Hindlimb muscle (tissue), 1 donor: ENCODE measurements at places on chromosomes 5 and 9. TPM values are rescaled to one million over a fixed set of nuclear protein-coding genes. Genes with fewer than 3 reads are reported as not detected.
A peak's percentile ranks its signal among the peaks of the same experiment; 100 is the strongest.

DNA sequence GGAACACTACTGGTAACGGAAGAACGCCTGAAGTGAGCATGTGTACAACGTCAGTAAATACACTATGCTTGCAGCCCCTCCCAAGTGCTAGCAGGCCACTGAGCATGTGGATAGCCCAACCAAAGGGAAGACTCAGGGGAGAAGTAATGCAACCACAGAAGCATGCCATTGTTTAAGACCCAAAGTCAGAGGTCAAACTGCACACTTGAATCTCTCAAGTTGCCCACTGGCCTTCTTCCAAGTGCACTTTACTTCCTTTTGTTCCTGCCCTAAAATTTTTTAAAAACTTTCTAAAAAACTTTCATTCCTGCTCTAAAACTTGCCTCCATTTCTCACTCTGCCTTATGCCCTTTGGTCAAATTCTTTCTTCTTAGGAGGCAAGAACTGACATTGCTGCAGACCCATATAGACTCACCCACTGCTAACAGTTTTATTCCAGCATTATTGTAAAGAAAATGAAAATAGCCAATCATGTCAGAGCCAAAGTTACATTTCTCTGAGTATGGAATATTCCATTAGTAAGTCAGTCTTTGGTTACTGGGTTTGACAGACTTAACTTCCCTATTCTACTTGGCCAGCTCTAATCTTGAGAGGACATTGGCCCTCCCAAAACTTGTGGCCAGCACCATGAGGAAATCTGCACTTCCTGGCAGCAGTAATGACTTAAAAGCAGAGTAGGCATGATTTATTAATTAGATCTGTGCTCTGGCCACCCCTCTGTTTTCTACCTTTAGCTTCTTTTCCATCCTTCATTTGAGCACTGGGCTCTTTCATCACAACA, 76.9 kb downstream of the TSSK1B start:
- DNase-seq: no peak

GRCh38 chr5:43469671-43470391, 13.8 kb downstream of the TMEM267 start:
- DNase-seq: no peak

DNA sequence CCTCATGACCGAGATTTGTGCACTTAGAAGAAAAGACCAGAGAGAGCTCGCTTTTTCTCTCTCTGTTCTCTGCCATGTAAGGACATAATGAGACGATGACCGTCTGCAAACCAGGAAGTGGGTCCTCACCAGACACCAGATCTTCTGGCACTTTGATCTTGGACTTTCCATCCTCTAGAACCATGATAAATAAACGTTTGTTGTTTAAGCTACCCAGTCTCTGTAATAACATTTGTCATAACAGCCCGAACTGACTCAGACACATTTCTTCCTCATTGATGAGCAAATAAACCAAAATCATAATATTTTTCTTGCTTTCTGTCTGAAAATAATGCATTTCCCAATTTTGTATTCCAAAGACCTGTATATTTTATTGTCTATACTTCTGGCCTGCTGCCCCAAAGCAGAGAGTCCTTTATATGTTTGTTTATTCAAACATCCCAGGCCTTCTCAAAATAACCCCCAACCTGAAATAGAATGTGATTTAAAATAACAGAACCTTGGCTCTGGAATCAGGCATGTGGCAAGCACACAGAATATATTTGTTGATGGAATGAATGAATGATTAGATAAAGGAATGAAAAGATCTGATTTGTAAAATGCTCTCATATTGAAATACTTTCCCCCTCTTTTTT, 396.5 kb downstream of the ADGRV1 start:
- DNase-seq: no peak

DNA sequence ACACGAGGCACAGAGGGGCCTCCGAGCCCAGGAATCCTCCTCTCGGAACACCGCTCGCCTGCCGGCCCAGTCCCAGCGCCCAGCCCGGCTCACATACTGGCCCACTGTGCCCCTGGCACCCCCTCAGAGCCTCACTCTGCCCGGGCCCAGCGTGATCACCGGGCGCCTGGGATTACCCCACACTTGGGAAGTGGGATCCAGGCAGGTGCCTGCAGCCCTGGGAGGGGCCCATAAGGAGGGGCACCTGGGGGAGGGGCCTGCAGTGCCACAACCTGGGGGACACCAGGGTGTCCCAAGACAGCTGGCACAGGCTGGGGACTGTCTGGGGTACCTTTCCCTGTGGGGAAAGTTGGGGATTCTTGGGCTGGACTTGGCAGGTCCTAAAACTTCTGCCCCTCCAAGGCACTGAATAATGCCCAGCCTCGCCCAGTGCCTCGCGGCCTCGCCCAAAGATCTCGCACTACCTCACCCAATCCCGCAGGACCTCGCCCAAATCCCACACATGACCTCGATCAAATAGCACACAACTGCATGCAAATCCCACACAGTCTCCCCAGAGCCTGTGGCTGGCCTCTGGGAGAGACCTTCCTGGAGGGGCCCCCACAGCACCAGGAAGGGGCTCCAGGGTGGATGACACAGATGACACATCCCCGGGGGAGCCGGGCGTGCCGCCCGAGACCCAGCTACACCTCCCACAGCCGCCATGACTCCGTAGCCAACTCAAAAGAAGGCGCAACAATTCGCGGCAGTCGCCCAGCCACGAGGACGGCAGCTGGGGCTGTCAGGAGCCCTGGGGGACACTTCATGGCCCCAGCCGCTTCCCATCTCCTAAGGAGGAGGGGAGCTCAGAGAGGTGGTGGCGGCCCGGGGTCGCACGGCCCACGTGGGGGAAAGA, 13.7 kb downstream of the NOTCH1 start:
- no peak for DNase-seq

DNA sequence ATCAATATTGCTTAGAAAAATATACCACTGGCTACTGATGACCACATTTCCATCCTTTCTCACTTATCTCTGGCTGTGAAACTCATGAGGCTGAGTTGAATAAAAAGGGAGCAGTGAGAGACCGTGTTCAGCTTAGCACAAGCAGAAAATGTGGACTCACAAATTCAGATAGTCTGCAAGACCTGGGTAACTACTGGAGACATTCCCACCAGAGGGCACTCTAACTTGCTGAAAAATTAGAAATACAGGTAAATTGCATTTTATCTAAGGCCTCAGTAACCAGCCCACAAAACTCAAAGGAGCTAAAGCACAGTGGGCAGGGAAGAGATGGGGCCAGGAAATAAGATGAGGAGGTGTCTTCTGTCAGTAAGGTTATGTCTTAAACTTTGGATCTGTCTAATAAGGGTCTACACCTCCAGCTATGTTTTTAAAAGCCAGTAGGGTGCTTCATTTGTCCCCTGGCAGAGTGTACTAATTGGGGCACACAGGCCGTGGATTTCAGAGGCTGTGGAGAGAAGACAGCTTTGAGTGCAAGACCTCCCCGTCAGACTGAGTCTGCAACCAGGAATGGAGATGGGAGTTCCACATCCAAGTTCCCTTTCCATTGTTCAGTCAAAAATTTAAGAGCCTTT, 8.7 kb upstream of the NDUFB6 start:
- peak; percentile 24 for DNase-seq

DNA sequence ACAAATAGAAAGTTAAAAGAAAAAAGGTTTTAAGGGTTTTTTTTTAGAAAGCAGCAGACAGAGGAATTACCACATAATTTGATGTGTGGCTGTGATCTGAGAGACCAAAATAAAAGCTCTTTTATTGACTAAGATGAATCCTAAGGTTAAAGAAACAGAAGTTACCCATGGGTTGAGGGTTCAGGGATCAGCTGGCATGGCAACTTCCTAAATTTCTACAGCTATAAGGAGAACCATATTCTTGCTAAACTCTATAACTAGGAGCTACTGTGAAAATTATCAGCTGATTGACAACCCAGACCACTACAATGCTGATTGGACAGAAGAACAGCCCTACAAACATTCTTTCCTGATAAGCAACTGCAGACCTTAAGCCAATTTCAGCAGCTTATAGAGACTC, 40.2 kb downstream of the TMEM215 start:
- DNase-seq: no peak

DNA sequence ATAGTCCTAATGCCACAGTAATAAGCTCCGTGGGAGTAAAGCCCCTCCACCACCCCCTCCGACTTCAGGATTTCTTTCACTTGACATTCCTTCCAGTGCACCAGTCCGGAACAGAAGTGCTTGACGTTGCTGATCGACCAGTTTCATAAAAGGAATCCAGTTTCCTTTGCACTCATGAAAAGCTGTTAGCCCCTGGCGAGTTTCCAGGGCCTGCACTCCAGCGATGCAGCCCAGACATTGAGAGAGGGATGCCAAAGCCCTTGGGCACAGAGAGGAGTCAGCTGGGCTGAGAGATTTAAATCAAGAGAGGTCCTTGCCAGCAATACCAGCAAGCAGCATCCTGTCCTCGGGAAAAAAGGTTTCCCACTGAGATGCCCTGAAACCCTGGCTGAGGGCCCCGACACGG, 170.1 kb downstream of the GABBR2 start:
- peak; percentile 11 for DNase-seq

- no peak for DNase-seq
Measured at GRCh38 chr9:36759141-36759540, 186.4 kb downstream of the MELK start.

DNA sequence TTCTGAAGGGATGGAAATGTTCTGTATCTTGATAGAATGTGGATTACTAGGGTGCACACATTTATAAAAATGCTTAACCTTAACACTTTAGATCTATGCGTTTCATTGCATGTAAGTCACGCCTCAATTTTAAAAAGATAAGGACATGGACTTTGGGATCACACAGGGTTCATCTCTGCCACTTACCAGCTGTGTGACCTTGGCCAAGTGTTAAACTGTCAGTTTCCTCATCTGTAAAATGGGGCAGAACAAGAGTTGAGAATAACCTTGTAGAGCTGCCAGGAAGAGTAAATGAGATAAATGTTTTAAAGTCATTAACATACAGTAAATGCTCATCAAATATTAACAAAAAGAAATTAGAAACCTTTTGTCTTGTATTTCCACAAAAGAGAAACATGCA, 53.5 kb downstream of the NR6A1 start:
- no peak for DNase-seq

DNA sequence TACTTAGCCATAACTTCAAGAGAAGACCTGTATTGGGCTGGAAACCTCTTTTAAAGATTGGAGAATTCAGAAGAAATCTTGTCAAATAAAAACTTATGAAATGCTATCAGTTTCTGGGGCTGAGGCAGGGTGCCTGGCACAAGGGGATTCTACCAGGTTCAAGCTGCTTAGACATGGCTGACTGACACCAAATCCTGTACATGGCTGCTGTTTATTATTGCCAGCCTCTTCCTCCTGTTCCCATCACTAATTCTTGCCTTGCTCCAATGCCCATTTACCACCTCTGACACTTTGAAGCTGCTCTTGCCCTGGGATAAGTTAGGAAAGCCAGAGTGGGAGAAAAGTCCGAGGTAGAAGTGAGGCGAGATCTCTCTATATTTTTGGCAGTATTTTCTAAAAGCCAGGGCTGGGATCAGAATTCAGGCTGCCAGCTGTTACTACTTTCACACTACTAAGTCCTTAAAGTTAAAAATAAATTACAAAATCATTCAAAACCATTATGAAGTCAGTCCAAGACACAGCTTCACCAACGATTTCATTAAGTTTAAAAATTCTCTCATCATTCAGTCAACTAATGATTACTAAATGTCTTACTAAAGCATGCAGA, 66.3 kb upstream of the TNFAIP8 start:
- DNase-seq: no peak

GRCh38 chr9:113548221-113549041, 84.9 kb downstream of the RGS3 start:
- no peak for DNase-seq

DNA sequence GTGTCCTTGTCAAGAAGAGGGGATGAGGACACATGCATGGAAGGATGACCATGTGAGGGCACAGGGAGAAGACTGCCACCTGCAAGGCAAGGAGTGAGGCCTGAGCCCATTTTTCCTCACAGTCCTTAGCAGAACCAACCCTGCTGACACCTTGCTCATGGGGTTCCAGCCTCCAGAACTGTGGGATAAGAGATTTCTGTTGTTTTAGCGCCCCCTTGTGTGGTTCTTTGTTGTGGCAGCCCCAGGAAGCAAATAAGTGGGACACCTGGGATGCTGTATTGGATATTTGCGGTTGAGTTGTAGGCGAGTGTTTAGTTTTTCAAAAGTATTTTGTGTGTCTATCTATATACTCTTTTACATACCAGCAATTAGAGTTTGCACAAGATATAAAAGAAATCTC, 206.4 kb downstream of the NXNL2 start:
- DNase-seq: no peak

DNA sequence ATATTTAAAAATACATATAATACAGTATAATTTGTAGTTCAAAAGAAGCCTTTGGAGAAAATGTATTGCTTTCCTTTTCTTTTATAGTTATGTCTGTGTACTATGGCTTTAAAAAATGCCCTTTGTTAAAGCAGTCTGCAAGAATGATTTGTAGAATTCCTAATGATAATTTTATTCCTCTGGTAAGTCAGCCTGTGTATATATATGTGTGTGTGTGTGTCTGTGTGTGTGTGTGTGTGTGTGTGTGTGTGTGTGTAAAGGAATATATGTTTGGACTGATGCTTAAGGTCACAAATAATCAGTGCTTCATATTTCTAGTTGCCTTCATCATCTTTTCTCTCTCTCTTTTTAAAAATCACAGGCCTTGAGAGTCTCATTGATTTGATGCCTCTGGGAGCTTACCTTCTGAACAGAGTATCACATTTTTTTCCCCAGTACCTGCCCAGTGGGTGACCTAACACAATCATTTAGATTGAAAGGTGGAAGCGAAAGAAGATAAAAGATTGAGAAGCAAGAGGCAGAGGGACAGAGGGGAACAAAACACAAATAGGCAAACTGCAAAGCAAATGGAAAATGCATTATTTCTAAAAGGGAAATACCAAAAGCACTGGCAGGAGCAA, 709.2 kb upstream of the DMAC1 start:
- no peak for DNase-seq

GRCh38 chr9:100084734-100085133, 14.1 kb downstream of the ERP44 start:
- no peak for DNase-seq

- no peak for DNase-seq
Measured at GRCh38 chr5:132501961-132502931, 11.7 kb upstream of the IRF1 start.

GRCh38 chr5:179122411-179123108, 62.4 kb downstream of the ZNF354C start:
- DNase-seq: no peak

The PKD2L2 gene
- 0.74 TPM for polyA plus RNA-seq

The SPATA31C1 gene
- polyA plus RNA-seq: not detected

The IL9 gene
- not detected for polyA plus RNA-seq

The SPINK4 gene
- 0.52 TPM for polyA plus RNA-seq

The GOLM1 gene
- polyA plus RNA-seq: 44.3 TPM
